CD4-positive, alpha-beta T cell treated with Interleukin-4 for 4 hours (primary cell): ENCODE measurements at places on chromosomes 13 and 19.

GRCh38 chr13:23021906-23022305, 158.9 kb upstream of the SGCG start:
- no peak for DNase-seq

DNA sequence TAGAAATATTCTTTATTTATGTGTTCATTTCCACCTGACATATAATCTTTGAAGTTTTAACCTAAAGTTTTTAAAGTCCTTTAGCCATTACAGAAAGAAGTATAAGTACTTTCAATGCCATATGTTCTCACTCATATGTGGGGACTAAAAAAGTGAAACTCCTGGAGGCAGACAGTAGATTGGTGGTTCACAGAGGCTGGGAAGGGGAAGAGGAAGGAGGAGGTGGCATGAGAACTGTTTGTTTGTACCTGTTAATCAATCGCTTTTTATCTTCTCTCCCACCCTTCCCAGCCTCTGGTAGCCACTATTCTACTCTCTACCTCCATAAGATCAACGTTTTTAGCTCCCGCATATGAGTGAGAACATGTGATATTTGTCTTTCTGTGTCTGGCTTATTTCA, 131.1 kb downstream of the MYO16 start:
- DNase-seq, result no peak

GRCh38 chr19:1362387-1363257, 21.1 kb upstream of the NDUFS7 start:
- DNase-seq, result no peak

GRCh38 chr19:38734176-38734425, 10.2 kb downstream of the CAPN12 start:
- DNase-seq, result no peak

DNA sequence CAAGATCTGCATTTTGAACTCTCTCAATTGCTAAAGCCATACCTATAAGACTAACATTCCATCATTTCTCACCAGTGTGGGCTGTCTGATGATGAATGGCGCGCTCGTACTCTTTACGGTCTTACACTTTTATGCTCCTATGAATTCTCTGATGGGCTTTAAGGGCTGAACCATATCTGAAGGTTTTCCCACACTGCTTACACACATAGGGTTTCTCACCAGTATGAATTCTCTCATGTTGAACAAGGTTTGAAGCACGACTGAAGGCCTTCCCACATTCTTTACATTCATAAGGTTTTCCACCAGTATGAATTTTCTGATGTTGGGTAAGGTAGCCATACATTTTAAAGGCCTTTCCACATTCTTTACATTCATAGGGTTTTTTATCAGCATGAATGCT, 18.8 kb upstream of the ZNF607 start:
- DNase-seq, result no peak

GRCh38 chr19:4319067-4319718, 14.8 kb downstream of the FSD1 start:
- no peak for DNase-seq

GRCh38 chr13:97240788-97241734, 18.9 kb downstream of the MBNL2 start:
- DNase-seq, result no peak

DNA sequence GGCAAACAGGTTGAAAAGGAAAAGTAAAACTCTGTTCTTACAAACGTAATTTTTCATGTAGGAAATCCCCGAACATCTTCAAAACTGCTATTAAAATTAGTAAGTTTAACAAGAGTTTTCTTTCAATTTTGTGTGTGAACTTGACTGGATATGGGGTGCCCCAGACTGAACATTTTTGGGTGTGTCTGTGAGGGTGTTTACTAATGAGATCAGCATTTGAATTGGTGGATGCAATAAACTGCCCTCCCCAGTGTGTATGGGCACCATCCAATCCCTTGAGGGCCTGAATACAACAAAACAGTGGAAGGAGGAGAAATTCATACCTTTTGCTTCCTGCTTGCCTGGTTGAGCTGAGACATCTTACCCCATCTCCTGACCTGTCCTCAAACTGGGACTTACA, 11.8 kb downstream of the HAUS8 start:
- DNase-seq, result no peak

GRCh38 chr19:30908262-30908771, 440.9 kb downstream of the TSHZ3 start:
- no peak for DNase-seq

GRCh38 chr19:33448159-33448516, 73.5 kb downstream of the PEPD start:
- no peak for DNase-seq
